Stomach (tissue), 19 donors: ENCODE measurements at places on chromosomes 1 and 21. TPM values are rescaled to one million over a fixed set of nuclear protein-coding genes. Genes with fewer than 3 reads are reported as not detected.

Gene COL16A1
- total RNA-seq: 127 TPM

DNA sequence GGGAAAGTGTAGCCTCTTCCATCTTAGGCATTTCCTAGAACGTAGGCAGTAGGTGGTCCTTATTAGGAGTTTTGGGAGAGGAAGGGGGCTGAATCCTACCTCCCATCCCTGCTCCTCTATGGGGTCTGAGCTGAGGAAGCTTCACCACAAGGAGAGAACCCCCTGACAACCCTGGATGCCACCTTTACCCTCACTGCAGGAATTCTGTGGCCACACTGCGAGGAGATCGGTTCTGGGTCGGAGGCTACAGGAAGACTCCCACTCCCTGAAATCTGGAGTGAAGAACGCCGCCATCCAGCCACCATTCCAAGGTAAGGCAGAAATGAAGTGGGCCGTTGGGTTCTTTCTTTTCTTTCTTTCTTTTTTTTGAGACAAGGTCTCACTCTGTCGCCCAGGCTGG is 1.5 kb downstream of the MX1 start:
- no peak overlapping the region for H3K27ac ChIP-seq
- H3K36me3 ChIP-seq: peaks cover 48% of the 10 kb centered on the region
- H3K4me1 ChIP-seq: peaks cover 22% of the 10 kb centered on the region

DNA sequence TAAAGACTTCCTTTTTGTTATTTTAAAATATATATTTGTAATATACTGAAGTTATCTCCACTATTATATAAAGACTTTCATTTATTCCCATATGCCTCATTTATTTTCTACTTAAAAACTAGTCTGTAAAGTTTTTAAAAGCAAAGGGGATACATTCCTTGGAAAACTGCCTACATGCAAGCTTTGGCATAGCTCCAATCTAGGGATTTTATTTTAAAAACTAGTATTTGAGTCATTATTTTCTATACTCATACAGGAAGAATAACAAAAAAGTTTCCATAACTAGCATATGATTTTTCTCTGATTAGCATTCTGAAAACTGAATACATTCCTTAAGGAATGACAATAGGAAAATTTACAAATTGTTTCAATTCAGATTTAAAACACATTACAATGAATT is 88.9 kb downstream of the COL24A1 start:
- no peaks in the 10 kb centered on the region for H3K36me3 ChIP-seq
- no peak overlapping the region for H3K27ac ChIP-seq
- DNase-seq: peak; percentile 53
- H3K4me3 ChIP-seq: no peak overlapping the region

DNA sequence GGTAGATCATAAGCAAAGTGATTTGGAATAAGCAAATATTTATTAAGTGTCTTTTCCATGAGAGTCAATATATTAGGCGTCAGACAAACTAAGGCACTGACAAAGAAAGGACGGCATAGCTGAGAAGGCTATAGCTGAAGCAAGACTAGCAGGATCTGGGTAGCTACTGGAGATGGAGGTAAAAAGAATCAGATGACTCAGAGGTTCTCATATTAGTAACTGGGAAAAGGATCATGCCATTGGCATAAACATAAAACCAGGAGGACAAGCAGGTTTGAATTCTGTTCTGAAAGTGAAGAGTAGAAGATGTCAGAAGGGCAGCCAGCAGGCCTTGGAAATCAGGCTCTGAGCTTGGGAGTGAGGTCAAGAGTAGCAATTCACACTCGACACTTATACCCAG is 531.9 kb downstream of the PTPRC start:
- H3K4me3 ChIP-seq: no peak overlapping the region
- H3K27ac ChIP-seq: no peak overlapping the region
- DNase-seq: no peak
- no peaks in the 10 kb centered on the region for H3K36me3 ChIP-seq

GRCh38 chr1:35030756-35031446 is 844 bp downstream of the ZMYM6 start:
- no peaks in the 10 kb centered on the region for H3K27me3 ChIP-seq
- peak overlapping the region; percentile 95 for H3K27ac ChIP-seq
- H3K4me1 ChIP-seq: peaks cover 35% of the 10 kb centered on the region

- H3K4me3 ChIP-seq: no peak overlapping the region
- peak; percentile 78 for DNase-seq
- H3K4me1 ChIP-seq: peaks cover 16% of the 10 kb centered on the region
- no peak overlapping the region for H3K27ac ChIP-seq
- peaks cover 9% of the 10 kb centered on the region for H3K36me3 ChIP-seq
Observed at GRCh38 chr1:33298623-33299277, 22.1 kb downstream of the A3GALT2 start.
